ENCODE measurements at places on chromosomes 7 and 10.

DNA sequence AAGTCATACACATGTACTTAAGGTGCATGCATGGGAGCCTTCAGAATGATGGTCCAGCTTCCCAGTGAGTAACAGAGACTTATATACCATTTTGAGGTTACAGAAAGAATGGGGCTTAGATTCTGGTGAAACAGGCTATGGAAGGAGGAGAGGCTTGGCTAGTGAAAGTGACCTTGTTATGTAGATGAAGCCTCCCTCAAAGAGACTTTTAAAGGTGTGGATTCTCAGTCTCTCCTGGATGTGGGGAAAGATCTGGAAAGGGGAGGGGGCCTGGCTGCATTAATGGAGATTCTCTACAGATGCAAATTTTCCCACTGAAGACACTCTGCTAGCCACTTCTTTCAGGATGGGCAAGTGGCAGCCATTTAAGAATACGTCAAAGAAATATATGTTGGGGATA lies 5.5 kb downstream of the RASSF4 start:
- no peak for DNase-seq

DNA sequence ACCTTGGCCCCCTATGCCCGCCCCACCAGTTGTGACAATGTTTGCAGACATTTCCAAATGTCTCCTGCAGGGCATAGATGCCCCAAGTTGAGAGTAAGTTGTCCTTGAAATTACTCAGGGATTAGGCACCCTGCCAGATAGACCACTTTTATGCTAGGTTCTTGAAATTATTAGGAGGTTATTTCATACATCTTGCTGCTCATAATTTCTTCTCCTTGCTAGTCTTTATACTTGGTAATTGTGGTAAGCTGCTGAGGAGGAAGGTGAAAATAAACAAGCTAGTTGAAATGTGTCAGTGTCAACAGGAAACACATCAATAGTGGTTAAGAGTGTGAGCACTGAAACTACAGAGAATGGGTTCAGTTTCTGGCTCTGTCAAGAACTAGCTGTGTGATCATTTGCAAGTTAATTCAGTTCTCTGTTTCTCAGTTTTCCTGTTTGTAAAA lies 63.7 kb upstream of the AOAH start:
- DNase-seq: no peak

DNA sequence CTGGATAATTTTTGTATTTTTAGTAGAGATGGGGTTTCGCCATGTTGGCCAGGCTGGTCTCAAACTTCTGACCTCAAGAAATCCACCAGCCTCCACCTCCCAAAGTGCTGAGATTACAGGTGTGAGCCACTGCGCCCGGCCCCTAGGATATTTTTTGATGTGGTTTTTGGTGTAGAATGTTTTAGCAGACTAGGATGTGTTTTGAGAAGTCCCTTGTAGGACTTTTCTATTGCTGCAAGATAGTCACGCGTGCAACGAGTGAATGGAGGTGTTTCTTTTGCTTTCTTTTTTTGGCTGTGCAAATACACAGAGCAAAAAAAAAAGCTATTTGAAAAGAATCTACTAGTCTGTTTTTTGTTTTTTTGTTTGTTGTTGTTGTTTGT lies 29.8 kb upstream of the KLF6 start:
- DNase-seq: no peak

- no peak for DNase-seq
Measured at GRCh38 chr10:90695915-90696676, 161.7 kb downstream of the HTR7 start.

DNA sequence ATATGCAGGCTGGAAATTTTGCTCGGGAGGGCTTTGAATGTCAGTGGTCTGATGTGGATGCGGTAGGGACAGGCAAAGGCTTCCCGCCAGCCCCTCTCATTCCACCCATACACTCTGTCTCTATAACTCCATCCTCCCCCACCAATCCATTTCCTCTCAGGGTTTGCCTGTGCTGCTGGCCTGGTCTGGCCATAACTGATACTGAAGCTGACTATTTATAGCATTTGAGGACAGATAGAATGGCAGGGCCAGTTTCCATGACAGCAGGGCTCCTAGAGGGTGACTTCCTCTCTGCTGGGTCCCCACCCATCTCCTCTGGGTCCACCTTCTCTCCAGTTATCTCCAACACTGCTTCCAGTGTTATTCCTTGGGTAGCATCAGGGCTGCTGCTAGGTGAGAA lies 6.6 kb upstream of the PDLIM1 start:
- DNase-seq: no peak

DNA sequence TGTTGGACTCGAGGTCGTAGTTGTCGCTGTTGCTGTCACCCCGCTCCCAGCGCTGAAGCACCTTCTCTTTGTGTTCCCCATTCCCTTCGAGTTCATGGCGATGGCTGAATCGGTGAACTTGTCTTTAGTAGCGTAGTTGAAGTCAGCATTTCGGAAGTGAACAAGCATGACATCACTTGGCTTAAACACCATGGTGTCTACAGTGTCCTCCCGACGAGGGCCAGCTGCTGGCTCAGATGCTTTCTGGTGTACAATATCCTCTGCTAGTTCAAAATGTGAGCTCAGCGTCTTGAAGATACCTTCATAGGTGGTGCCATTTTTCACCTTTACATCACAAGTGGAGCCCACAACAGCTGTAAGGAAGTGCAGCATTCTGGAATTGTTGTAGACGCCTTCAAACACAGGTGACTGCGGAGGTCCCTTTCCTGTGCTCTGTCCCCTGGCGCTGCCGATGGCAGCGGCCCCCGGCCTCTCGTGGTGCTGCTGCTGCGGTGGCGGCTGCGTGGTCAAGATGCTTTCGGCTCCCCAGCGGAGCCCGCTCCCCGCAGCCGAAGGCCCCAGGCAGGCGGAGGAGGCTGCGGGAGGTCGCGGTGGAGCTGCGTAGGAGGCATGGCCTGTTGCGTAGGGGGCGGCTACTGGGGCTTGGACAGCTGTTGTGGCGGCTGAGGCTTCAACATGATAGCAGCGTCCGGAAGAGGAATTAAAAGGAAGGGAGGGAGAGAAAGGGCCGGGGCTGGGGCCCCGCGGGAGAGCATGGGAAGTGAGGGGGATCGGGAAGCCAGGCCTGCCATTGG lies 59.3 kb downstream of the ANKMY2 start:
- DNase-seq: no peak

- DNase-seq: no peak
Measured at GRCh38 chr10:6274484-6274883, 71.8 kb downstream of the PFKFB3 start.

DNA sequence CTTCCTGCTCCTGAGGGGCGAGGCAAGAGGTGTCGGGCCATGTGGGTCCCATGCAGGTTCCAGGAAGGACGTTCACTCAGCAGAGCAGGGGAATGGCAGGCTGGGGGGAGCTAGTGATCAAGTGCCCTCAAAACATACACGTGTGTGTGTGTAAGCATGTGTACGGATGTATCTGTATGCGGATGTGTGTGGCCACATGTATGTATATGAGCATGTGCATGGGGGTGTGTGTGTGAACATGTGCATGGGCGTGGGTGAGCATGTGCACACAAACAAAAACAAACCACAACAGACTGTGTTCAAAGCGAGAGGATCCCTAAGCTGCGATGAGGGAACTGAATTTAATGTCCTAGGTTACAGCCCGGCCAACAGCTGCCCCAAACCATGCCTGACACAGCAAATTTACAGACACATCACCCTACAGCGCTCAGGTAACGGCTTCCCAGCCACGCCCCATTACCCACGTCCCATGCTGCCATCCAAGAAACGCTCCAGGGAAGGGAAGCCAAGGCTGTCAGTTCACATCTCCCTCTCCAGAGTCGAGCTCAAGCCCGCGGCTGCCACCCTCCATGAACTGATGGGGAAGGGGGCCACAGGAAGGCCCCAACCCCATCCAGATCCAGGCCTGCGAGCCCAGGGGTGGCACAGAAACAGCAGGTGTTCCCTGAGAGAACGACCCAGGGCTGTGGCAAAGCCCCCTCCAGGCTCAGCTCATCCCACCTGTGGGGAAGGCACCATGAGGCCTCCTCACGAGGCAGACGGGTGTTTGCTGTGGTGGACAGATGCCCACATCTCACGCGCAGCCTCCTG lies 56.6 kb downstream of the PTPRN2 start:
- no peak for DNase-seq

- DNase-seq: no peak
Measured at GRCh38 chr7:44849259-44849884, 1.5 kb upstream of the H2AZ2 start.

DNA sequence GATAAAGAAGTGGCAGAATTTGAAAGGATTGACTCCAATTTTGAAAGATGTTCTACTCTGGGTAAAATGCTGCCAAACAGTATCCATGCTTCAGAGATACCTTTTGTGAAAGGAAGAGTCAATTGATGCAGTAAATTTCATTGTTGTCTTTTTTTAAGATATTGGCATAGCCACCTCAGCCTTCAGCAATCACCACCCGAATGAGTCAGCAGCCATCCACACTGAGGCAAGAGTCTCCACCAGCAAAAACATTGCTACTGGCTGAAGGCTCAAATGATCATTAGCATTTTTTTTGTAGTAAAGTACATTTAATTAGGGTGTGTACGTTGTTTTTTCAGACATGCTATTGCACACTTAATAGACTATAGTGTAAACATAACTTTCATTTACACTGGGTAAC lies 31.7 kb upstream of the CYP26C1 start:
- DNase-seq: no peak

- DNase-seq: no peak
Measured at GRCh38 chr7:1302936-1303335, 70.3 kb downstream of the UNCX start.

DNA sequence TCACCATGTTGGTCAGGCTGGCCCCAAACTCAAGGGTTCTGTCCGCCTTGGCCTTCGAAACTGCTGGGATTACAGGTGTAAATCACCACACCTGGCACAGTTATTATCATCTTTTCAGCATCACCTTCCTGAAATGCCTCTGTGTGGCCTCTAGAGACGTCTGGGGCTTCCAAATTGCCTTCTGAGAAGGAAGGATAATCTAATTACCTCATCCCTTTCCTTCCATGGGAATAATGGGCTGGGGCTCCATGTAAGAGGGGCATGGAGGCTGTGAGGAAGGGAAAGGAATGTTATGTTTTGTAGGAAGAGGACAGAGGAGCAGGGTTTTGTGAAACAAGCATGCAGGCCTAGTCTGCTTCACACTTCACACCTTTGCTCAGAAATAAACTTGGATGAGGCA lies 22.2 kb upstream of the PODXL start:
- DNase-seq: no peak

GRCh38 chr10:60908031-60908430 lies 36.0 kb downstream of the RHOBTB1 start:
- DNase-seq: no peak

DNA sequence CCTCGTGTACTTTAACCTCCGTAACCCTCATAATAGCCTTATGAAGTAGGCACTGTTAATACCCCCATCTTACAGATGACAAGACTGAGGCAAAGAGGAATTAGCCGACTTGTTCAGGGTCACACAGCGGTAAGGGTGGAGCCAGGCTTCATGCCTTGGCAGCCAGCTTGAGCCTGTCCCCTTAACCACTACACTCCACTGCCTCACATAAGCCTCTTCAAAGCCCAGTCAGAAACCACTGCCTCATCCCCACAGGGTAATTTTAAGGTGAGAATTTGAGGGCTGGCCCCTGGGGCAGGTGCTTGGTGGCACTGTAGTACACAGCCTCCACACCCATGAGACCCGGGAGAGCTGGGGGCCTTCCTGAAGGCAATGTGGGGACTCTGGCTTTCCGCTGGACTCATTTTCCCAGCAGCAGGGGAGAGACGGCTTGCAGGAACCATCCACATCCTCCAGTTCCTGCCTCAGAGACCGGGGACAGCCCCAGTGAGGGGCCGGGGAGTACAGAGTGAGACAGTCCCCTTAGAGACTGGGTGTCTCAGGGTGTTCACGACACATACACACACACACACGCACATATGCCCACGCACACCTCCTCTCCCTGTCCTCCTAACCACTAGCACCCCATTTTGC lies 7.6 kb upstream of the C10orf105 start:
- no peak for DNase-seq

- no peak for DNase-seq
Measured at GRCh38 chr7:12770227-12770975, 83.0 kb downstream of the ARL4A start.

GRCh38 chr7:1009747-1010146 lies 26.8 kb downstream of the CYP2W1 start:
- no peak for DNase-seq

GRCh38 chr10:69345402-69345801 lies 67.1 kb downstream of the HK1 start:
- no peak for DNase-seq

DNA sequence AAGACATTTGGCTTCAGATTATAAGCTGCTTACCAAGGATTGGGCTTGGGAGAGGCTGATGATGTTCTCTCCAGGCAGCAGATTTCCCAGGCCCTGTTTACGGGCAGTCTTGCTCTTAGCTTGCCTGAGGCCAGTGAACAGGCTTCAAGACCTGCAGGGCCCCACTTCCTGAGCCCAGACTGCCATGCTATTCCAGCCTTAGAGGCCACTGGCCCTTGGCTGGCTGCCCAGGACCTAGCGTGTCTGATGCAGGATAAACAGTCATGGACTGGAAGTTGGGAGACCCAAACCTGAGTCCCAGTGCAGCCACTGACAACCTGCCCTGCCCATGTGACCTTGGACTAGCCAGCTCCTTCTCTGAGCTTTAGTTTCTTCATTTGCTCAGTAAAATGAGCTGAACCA lies 2.9 kb downstream of the PRXL2A start:
- no peak for DNase-seq

DNA sequence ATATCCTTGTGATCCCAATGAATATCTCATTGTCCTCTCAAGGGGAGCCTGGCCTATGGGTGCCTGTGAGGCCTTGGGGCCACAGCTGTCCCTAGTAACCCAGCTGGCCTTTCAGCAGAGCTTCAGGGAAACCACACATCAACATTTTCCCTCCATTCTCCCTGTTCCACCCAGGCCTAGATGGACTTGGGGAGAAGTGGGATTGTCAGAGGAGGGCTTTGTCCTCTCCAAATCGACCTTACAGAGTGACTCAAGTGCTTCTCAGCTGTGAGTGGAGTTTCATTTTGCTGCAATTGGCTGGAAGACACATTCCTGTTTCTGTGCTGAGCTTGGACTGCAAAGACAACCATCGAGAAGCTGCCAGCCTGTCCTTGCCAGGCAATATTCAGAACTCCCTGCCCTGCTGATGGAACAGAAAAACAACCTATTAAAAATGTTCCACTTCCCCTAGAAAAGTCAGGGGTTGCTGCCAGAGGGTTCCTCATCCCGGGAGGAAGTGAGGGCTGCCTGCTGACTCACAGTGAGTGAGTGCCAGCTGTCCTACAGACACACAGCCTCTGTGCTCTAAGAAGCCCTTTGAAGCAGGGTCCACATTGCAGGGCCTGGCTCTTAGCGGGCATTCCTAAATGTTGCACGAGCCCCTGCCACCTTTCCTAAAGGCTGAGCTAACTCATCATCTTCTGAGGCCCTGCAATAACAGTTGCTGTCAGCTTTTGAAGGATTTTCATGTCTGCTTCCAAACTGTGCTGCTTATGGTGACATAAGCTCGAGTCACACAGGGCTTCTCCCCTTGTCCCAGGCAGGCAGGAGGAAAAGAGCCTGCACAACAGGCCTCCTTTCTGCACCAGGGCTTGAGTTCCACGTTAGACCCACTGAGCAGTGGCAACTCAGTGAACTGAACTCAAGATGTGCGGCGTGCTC lies 20.5 kb downstream of the STRA8 start:
- peak; percentile 78 for DNase-seq

- DNase-seq: no peak
Measured at GRCh38 chr7:101534873-101535272, 94.2 kb downstream of the MYL10 start.

Measured in caudate nucleus (tissue), 63 donors.